Activated CD4-positive, alpha-beta T cell treated with anti-CD3 and anti-CD28 coated beads, Interleukin-2, amount 10 ng/mL, durations not matched to agents 7 days and 5 days (primary cell): ENCODE measurements at places on chromosomes 3 and 15. TPM values are rescaled to one million over a fixed set of nuclear protein-coding genes. Genes with fewer than 3 reads are reported as not detected.

The GABRR3 gene
- not detected for total RNA-seq

The TIMP4 gene
- not detected for total RNA-seq

GRCh38 chr15:58433597-58434333 is 2.0 kb downstream of the LIPC start:
- no peak for DNase-seq

DNA sequence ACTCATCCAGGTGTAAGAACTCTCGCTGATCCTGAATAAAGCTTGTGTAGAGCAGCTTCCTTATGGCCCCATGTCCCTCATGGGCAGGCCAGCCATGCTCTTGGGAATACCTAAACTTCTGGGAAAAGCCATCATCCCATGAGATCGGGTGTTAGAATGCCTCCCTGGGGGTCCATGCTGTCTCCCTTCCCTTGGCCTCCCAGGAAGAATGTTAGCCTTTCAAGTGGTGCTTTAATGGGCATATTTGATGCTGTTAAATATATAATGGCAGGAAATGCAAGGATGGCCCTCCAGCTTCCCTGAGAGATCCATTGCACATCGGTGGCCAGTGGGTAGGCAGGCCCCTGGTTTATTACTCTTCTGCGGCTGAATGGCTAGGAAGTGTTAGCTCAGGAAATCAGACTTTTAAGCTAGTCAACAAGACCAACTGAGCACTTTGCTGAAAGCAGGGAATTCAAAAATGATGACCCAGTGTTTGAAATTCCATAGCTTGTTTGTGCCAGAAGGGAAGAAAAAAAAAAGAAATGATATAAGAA is 60.5 kb upstream of the LRTM1 start:
- no peak for DNase-seq

- DNase-seq: no peak
These were observed 646.6 kb downstream of the TUSC7 start for GRCh38 chr3:117356091-117356705.

DNA sequence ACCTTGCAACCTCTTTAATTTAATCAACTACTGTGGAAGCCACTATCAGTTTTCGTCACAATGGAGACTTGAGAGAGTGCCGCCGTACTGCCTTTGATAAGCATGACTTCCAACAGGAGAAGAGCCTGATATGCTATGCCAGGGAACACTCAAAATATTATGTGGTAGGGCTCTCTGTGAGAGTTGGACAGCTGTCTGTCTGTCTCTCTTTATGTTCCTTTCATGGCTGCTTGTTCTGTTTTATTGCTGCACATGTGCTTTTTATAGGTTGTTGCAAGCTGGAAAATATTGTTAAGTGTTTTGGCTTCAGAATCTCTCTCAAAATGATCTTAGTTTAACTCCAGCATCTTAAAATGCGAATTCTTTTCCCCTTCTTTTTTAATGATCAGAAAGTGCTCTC is 249.4 kb upstream of the RARB start:
- DNase-seq: no peak

GRCh38 chr15:36844534-36844998 is 255.8 kb downstream of the MEIS2 start:
- DNase-seq: no peak

The TNNC1 gene
- 1.5 TPM for total RNA-seq

The ZNF860 gene
- not detected for total RNA-seq

- no peak for DNase-seq
These were observed 357.7 kb downstream of the TBC1D5 start for GRCh38 chr3:17384567-17385296.

The CHRNA5 gene
- 4.0 TPM for total RNA-seq

GRCh38 chr15:42012241-42012640 is 8.6 kb downstream of the PLA2G4E start:
- no peak for DNase-seq

DNA sequence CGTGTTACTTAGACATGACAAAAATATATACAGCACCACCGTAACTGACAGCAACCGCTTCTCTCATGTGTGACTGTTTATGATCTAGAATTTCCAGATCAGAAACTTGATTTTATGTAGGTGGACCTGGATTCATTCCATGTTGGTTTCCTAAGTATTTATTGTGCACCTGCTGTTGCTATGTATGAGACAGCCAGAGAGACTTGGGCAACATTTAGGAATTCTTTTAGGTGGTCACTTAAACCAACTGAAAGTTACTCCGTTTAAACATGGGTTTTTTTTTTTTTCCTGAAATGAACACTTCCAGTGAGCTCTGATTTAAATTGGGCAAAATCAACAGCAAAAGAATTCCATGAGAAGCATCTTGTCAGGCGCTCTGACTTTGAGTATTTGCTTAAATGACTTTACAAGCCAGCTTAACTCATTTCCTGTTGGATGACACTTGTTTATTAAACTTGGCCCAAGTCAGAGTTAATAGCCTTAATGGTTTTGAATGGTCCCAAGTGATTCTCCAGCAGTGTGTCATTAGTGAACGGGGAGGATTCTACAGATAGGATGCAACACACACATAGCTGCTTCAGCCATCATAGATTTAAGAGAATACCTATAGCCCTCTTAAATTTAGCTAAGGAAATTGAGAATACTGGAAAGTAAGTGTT is 31.8 kb downstream of the MITF start:
- no peak for DNase-seq

The MINAR1 gene
- 0.40 TPM for total RNA-seq

GRCh38 chr3:32733631-32734229 is 48.7 kb downstream of the CNOT10 start:
- DNase-seq: no peak

The TGM5 gene
- total RNA-seq: not detected

GRCh38 chr15:88613074-88613944 is 7.8 kb upstream of the AEN start:
- DNase-seq: no peak

The TTLL13 gene
- total RNA-seq: 0.87 TPM

The TM4SF1 gene
- not detected for total RNA-seq

The SNRPN gene
- total RNA-seq: 50.7 TPM

GRCh38 chr3:171283183-171283847 is 176.9 kb downstream of the TNIK start:
- no peak for DNase-seq

DNA sequence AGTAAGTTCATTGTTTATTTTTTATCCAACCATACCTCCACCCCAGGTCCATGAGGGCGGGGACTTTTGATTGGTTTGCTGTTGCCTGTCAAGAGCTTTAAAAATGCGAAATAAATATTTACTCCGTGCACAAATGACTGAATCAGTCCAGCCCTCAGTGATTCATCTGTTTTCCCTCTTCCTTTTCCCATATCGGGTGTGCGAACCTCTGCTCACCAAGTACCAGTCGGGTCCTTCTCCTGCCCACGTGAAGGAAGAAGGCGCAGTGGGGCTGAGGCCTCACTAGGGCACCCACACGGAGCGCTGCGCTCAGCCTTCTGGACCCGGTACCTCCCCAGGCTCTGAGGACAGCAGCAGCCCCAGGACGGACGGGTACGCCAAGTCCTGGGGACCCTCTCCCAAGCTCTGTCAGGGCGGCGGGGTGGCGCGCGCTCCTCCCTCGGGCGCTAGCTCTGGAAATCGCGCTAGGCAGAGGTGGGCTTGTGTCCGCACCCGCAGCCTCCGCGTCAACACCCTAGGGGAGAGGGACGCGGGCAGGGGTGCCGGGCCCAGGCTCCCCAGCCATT is 70.5 kb upstream of the EPHB3 start:
- no peak for DNase-seq

The SMARCC1 gene
- total RNA-seq: 109 TPM

The FBXL2 gene
- not detected for total RNA-seq

GRCh38 chr3:64190517-64191515 is 34.5 kb downstream of the PRICKLE2 start:
- DNase-seq: no peak

DNA sequence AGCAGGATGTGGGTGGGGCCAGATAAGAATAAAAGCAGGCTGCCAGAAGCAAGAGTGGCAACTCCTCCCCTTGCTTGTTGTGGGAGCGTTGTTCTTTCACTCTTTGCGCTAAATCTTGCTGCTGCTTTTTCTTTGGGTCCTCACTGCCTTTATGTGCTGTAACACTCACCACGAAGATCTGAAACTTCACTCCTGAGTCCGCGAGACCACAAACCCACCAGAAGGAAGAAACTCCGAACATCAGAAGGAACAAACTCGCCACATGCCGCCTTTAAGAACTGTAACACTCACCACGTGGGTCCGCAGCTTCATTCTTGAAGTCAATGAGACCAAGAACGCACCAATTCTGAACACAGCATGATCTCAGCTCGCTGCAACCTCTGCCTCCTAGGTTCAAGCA is 72.9 kb downstream of the IL12A start:
- DNase-seq: no peak

DNA sequence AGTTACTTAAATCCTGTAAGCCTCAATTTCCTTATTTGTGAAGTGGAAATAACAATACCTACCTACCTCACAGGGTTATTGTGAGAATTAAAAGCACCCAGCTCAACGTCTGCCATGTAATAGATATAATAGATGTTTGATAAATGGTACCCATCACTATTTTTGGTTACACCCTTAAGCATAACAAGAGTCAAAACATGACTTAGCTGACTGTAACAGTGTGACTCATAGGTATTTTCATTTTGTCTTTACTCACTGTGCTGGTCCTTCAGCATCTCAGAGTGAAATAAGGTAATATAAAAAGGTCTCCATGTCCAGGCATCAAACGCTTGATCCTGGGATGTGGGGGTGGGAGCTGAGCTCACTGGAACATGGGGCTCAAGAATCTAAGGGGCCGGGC is 3.1 kb downstream of the CPLX3 start:
- no peak for DNase-seq
